NCI-H2171 treated with DMSO at 0.1 percent for 48 hours (cell line): ENCODE measurements at places on chromosomes 12 and 14.
A peak's percentile ranks its signal among the peaks of the same experiment; 100 is the strongest.

GRCh38 chr14:66445936-66446335, 40.2 kb upstream of the CCDC196 start:
- peak; percentile 42 for DNase-seq

DNA sequence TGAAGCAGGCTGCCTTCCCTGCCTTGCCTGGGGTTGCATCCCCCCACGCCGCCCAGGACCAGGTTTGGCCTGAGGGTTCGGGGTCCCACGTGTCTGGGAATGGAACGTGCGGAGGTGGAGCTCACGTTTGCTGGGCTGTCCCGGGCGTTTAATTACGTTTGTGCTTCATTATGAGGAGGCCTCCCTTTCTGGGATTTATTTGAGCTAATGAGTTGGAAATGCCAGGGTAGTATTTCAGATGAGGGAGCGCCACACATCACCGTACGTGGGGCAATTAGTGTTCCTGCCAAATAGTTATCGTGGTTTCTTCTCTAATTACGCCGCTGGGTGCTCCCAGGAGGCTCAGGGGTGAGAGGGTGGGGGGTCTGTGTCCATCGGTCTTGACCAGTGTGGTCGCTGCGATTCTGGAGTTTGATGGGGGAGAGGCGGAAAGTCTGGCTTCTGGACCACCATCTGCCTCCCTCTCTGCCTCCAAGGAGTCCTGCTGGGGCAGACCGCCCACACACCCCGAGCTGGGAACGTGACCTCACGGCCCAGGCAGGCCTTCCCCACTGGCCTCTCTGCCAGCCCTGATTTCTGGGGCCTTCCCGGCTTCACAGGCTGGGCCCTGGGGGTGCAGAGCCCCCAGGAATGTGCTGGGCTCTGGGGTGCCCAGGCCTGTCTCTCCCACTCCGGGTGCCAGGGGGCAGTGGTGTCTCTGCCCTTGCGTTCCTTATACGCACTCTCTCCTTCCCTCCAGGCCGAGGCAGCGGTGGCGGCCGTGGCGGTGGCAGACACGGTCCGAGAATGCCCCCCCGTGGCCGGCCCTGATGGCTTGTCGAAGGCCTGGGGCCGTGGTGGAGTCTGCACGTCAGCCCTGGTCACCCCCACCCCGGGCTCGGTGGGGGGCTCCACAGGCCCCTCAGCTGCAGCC, 18.9 kb downstream of the KIF26A start:
- no peak for DNase-seq

DNA sequence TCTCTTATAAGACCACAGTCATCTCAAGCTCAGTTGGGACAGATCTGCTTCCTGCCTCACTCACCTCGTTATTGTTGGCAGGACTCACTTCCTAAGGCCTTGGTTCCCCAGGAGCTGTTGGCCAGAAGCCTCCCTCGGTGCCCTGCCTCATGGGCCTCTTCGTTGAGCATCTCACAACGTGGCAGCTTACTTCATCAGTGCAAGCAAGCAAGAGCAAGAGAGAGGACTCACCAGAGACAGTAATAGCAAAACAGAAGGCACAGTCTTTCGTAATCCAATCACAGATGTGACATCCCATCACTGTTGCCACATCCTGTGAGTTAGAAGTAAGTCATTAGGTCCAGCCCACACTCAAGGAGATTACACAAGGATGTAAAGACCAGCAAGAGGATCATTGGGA, 5.1 kb upstream of the NUMB start:
- DNase-seq, result peak; percentile 22

GRCh38 chr12:31521964-31522363, 69.0 kb downstream of the DENND5B start:
- DNase-seq, result peak; percentile 38

- no peak for DNase-seq
Observed at GRCh38 chr12:76119887-76120286, 35.4 kb upstream of the NAP1L1 start.

DNA sequence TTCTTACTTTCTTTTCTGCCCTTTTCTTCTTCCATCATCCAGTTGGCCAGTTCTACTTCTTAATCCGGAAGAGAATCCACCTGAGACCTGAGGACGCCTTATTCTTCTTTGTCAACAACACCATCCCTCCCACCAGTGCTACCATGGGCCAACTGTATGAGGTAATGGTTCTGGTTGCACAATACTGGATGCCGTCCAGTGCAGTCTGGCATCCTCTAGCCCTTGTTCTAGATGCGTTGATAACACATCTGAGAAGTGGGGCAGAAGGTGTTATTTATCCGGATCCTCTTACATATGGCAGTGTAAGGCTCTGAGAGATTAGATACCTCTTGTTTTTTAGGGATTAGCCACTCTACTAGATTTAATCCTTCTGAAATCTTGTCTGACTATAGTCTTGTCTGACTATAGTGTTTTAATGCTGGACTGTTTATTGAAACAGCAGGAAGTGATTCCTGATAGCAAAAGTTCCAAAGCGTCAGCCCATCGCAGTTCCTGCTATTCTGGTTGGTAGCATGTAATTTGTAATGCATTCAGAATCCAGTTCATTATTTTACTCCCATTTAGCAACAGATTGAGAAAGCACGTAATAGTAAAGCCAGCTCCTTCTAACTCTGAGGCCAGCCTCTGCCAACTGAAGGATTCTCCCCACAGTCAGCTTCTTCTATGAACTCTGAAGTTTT, 7.9 kb downstream of the GABARAPL1 start:
- DNase-seq, result no peak

GRCh38 chr12:92466391-92467305, 236.1 kb upstream of the PLEKHG7 start:
- peak; percentile 60 for DNase-seq

DNA sequence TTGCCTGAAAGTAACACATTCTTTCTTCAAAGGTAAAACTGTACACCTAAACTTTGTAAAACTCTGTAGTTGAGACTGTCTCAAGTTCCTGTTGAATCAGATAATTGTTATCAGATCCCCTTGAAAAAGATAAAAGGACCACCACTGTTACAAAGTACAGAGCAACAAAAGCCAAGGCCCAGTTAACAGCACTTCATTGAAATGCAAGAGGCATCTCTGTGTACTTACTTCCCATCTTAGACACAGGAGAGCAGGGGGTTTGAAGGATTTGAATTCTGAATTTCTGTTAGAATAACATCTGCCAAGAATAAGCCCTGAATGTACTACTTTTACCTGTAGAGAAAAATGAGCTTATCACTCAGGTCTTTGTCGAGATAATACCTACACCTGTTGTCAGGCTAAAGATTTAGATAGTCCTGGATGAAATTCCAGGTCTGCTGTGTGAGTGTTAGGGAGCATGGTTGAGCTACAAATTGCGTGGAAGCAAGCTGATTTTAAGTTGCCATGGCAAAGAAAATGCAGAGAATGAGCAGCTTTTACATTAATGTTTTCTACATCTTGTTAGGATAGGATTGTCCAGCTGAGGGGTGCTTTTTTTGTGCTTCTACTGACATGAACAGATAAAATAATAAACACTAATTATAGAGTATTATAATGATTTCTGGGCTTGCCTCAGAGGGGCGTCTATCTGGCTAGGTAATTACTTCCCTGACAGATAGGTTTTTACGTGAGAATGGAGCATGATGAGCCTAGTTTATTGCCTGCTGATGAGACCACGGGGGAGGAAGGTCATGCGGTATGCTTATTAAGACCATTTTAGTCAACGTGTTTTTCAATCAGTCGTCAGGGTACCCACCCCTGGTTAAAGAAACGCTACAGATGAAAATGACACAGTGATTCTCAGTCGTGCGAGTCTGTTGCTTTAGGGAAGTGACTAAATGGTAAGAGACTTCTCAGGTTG, 309.2 kb downstream of the PAWR start:
- DNase-seq, result no peak

DNA sequence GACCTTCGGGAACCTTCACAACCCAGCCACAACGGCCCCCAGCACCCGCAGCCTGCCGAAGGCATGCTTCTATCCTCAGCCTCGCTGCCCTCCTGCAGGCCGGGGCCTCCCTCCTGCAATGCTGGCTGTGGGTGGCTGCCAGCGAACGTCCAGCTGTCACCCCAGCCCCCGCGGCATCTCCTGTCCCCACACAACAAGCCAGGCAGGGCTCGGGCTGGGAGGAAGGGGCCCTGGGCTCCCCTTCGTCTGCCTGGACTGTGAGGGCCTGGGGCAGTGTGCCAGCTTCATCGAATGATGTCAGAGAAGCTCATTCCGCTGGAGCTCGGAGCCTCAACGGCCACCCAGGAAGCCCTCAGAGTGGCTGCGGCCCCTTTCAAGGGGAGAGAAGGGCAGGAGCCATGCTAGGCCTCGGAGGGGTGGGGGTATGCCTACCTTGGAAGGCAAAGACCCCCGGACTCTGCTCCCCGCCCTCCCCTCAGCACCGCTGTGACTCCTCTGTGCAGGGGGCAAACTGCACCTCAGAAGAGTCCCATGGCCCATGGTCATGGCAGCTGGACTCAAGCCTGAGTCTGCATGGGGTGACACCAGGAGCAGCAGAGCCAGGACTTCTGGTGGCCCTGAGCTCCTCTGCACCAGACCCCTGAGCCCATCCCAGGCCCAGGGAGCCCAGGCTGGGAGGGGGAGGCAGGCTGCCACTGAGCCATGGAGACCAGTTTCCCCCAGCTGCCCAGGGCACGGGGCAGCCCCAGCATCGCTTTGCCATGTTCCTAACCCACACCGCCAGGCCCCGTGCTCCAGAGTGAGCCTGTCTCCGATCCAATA, 24.7 kb upstream of the C14orf180 start:
- no peak for DNase-seq

GRCh38 chr12:80553316-80553715, 109.3 kb downstream of the PTPRQ start:
- DNase-seq, result no peak

DNA sequence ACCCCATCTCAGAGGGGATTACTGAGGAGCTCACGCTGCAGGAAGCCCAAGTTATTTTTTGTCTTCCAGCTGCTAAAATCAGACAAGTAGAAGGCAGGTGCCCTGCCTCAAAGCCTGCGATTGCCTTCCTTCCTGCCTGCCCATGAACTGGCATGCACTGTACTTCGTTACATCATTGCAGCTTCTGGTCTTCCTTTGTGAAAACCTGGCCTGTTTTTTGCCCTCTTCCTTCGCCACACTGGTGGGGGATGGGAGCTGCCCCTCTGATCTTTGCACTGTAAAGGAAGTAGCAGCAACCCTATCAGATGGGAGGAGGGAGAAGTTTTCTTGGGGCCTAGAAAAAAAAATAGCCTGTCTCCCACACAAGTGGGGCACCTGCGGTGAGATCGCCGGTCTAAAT, 1098.7 kb downstream of the BCL11B start:
- no peak for DNase-seq
